A549 treated with DMSO at 1 μM for 4 hours (cell line): ENCODE measurements at places on chromosomes 2 and 18. TPM values are rescaled to one million over a fixed set of nuclear protein-coding genes. Genes with fewer than 3 reads are reported as not detected.

KCNE4 gene
- total RNA-seq: 0.87 to 1.6 TPM (median 1.2 TPM) in 5 replicates

NIFK gene
- total RNA-seq: 55.2 to 84.6 TPM (median 80.0 TPM) in 5 replicates

ACVR1 gene
- 30.4 to 35.3 TPM (median 33.4 TPM) in 5 replicates for total RNA-seq

BBS5 gene
- total RNA-seq: 5.6 to 6.3 TPM (median 6.0 TPM) in 5 replicates

TSGA10 gene
- total RNA-seq: 1.5 to 7.1 TPM (median 4.2 TPM) in 5 replicates

FER1L5 gene
- 0.02 TPM in 1 of 5 replicates, not detected in the others for total RNA-seq

GKN2 gene
- 2.3 to 4.3 TPM (median 3.7 TPM) in 5 replicates for total RNA-seq

COL4A3 gene
- total RNA-seq: 0.40 to 1.0 TPM (median 0.72 TPM) in 5 replicates
